Mesendoderm (in vitro differentiated cells): ENCODE measurements at places on chromosomes 4 and X.

DNA sequence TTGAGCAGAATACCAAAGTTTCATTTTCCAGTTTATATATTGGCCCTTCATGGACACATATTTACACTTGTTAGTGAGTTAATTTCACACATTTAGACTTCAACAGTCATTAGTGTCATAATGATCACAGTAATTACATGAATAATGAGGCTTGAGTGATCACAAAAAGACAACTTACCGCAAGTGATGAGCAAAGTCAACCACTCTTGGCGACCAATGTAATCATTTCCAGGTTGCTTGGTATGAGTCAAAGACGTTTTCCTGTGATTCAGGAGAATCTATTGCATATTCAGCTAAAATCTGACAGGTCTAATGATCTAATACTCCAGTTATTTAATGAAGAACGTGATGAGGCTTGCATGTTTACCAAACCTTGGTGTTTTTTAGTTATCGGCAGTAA lies 407.9 kb upstream of the TENM3 start:
- no peak for DNase-seq

- no peak for DNase-seq
These were observed 14.7 kb downstream of the VEGFC start for GRCh38 chr4:176778063-176778462.

DNA sequence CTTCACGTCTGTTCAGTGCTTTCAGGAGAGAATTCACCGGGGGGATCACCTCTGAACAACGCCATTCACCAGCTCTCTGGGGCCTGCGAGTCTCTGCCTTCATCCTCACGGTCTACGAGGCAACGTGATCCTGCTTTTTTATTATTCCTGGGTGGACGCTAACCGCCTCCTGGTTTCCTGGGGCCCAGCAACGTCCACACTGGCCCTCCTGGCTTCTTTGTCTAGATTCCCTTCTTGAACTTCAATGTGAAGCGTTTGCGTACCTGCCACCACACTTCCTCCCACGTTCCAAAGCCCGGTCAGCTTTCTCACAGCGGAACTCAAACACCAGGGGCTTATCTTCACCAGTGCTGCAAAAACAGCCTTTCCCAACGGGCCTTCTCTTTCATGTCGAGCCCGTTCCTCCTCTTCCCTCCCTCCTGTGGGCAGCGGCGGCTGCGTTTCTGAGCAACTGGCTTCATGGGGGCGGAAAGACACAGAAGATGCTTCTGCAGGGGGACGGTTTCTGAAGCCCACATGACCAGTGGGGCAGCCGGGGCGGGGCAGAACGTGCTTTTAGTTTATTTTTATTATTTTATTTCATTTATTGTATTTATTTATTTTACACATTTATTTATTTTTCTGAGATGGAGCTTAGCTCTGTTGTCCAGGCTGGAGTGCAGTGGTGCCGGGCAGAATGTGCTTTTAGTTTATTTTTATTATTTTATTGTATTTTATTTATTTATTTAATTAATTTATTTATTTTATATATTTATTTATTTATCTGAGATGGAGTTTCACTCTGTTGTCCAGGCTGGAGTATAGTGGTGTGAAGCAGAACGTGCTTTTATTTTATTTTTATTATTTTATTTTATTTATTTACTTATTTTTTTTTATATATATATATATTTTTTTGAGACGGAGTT lies 64.6 kb downstream of the CRLF2 start:
- no peak for DNase-seq

- no peak for DNase-seq
These were observed 63.7 kb upstream of the RPL34 start for GRCh38 chr4:108556588-108557200.

DNA sequence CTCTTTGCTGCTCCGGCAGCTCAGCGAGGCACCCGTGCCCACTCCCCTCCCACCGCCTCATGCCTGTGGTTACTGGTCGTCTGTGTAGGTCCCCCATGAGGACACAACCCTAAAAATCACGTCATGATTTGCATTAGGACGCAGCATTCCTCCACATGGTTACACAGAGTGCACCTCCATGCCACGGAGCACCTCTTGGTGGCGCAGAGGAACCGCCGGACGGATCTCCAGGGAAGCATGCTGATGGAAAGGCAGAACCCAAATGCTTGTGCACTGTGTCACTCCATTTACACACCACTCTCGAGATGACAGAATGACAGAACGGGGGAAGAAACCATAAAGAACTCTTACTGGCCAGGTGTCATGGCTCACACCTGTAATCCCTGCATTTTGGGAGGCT lies 22.4 kb downstream of the FAM53A start:
- DNase-seq, result no peak

DNA sequence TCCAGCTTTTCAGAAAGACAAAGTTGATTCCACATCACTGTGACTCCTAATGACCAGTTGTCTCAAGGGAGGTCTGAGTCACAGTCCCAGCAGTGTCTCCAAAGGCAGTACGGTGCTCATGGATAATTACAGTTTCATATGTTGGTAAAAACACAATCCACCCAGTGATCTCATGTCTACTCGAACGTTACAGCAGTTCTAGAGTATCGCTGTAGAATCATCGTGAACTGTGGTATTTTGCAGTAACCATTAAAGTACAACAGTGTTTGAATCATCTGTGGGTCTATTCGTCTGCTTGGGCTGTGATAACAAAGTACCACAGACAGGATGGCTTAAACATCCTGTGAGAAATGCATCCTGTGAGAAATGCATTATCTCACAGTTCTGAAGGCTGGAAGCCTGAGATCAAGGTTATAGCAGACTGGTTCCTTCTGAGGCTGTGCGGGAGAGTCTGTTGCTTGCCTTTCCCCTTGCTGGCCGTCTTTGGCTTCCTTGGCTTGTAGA lies 121.1 kb upstream of the SORBS2 start:
- DNase-seq, result peak; percentile 32

- no peak for DNase-seq
These were observed 56.2 kb downstream of the RTL9 start for GRCh38 chrX:110414679-110415439.
